CD4-positive, alpha-beta T cell treated with Interferon alpha-2 for 1 hour (primary cell): ENCODE measurements at places on chromosomes 13 and 19.

DNA sequence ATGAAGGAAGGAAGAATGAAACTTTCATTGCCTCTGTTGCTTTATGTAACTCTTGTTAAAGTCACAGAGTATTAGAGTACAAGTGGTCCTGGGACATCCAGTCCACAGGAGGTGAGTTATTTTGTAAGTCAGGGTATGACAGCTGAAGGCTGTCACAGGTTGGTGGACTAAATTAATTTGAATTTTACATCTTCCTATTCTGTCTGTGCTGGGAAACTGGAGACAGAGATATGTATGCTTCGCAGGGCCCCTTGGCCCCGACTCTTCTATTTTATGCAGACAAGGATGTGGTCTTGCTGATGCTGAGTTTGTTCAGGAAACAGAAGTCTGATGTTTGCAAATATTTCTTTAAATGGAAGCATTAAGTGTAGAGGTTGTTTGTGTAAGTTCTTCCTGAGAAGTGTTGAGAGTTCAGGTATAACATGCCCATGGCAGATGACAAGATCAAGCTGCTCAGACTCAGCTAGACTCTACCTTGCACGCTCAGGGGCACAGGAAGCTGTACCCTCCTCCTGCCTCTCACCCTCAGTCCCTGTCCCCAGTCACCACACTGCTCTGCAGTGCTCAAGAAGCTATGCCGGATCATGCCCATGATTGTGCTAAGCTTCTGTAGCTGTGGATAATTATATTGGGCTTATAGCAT is 23.4 kb downstream of the RASL11A start:
- no peak for DNase-seq

- DNase-seq = no peak
Measured at GRCh38 chr19:17482877-17483604, 12.7 kb downstream of the SLC27A1 start.

GRCh38 chr13:52868190-52868589 is 19.8 kb upstream of the PCDH8 start:
- DNase-seq = no peak

DNA sequence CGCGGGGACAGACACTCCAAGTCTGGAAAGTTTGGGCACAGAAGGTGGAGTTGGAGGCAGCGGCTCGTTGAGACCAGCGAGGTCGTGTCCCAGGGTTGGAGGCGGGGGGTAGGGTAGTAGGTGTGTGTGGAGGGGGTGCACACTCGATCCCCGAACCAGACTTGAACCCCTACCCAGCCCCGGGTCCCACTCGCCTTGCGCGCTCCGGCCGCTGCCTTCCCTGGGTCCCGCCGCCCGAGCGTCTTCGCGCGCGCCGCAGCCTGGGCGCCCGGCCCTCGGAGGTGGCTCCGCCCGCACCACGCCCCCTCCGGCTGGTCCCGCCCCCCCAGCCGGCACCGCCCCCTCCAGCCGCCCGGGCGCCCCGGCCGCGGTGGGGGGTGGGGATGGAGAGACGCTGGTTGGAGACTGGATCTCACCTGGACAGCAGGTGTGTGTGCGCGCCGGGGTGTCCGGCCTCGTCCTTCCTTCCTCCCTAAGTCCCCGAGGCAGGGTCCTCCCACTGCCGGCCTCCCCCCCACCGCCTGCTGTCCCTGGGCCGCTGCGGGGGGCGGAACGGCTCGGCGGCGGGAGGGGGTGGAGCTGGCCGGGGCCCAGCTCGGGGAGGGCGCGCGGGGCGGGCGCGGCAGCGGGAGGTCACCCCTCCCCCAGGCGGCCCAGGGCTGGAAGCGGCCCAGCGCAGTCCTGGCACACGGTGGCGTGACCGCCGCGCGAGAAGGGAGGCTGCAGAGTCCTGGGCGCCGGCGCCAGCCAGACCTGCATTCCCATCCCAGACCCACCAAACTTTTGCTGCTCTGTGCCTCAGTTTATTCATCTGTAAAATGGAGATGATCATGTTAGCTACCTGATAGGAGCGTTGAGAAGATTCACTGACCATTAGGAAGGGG is at the start of gene KANK2:
TSS of gene KANK2 (minus strand) at position 255 of the 884 bp plus-strand sequence. CDS start 3,034 bp downstream, outside the sequence.
- DNase-seq = peak; percentile 63
